Mammary epithelial cell (primary cell): ENCODE measurements at places on chromosomes 2 and 18. TPM values are rescaled to one million over a fixed set of nuclear protein-coding genes. Genes with fewer than 3 reads are reported as not detected.

UGT1A4 gene
- total RNA-seq, result 0.83 TPM

MPHOSPH10 gene
- total RNA-seq, result 27.0 and 28.1 TPM in 2 replicates

MPP4 gene
- 0.16 and 0.59 TPM in 2 replicates for total RNA-seq

GPBAR1 gene
- total RNA-seq, result 0.83 TPM

TBR1 gene
- under 0.01 TPM for total RNA-seq

FOXI3 gene
- total RNA-seq, result 2.1 and 2.4 TPM in 2 replicates

SERPINB12 gene
- total RNA-seq, result not detected

GKN2 gene
- not detected for total RNA-seq

TUBB8B gene
- not detected for total RNA-seq

ASXL3 gene
- total RNA-seq, result 0.50 TPM

DAW1 gene
- total RNA-seq, result not detected in 2 replicates

FLACC1 gene
- total RNA-seq, result 0.75 and 1.0 TPM in 2 replicates

CYRIA gene
- 2.0 TPM for total RNA-seq

ADD2 gene
- total RNA-seq, result not detected in 2 replicates

NEURL3 gene
- not detected for total RNA-seq

EPB41L3 gene
- not detected in 2 replicates for total RNA-seq

IL1B gene
- 219 and 305 TPM in 2 replicates for total RNA-seq

ST6GAL2 gene
- 1.8 TPM for total RNA-seq

HRH4 gene
- total RNA-seq, result under 0.01 TPM

ZNF532 gene
- 62.2 TPM for total RNA-seq

PSMD14 gene
- 85.0 TPM for total RNA-seq

SATB2 gene
- 13.7 and 14.6 TPM in 2 replicates for total RNA-seq

ALPI gene
- not detected for total RNA-seq

AQP12A gene
- total RNA-seq, result not detected in 2 replicates

RAB6D gene
- total RNA-seq, result not detected in 2 replicates

SKA1 gene
- total RNA-seq, result 0.83 TPM
